ENCODE measurements at places on chromosomes 2 and 18.

- DNase-seq = no peak
Measured at GRCh38 chr2:196242131-196242620, 70.8 kb upstream of the STK17B start.

DNA sequence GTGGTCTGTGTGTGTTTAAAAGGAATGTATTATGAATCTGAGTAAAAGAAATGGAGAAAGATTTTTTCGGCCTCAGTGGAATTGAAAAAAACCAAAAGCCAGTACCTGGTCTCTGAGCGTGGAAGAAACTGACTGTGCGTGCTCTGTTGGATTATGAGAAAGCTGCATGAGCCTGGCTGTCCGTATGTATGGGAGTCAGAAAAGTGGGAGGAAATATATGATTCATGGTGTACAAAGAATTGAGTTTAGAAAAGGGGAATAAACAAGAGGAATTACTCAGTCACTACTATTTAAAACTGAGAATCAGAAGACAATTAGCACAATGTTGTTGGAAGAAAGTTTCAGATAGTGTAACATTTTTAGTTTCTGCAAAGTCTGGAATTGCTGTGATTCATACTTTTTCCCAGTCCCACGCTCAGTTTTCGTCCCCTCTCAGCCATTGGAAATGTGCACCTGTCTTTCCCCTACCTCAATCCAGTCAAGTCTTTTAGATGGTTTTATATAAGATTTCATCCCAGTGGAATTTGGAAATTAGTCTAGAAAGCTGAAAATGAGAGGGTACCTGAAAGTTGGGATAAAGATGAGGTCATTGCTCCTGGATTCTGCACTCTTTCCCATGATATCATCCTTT, 66.4 kb upstream of the CHMP1B start:
- DNase-seq = no peak

GRCh38 chr2:121237336-121237979, 47.5 kb downstream of the TFCP2L1 start:
- no peak for DNase-seq

- DNase-seq = no peak
Measured at GRCh38 chr2:10934979-10935350, 23.2 kb downstream of the KCNF1 start.

DNA sequence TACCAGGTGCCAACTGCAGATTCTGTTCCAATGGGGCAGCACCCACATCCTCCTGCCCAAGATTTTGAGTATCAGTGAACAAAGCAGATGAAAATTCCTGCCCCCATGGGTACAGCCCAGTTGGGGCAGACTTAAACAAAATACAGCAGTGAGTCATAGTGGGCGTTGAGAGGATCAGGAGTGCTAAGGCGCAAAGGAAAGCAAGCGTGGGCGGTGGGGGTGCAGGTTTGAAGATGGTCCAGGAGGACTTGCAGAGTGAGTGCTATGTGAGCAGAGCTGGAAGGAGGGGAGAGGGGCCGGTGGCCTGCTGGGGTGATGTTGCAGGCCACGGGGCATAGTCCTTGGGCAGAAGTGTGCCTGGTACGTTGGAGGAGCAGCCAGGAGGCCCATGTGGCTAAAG, 24.7 kb downstream of the STEAP3 start:
- no peak for DNase-seq

- no peak for DNase-seq
Measured at GRCh38 chr2:1910592-1911246, 166.4 kb upstream of the PXDN start.

DNA sequence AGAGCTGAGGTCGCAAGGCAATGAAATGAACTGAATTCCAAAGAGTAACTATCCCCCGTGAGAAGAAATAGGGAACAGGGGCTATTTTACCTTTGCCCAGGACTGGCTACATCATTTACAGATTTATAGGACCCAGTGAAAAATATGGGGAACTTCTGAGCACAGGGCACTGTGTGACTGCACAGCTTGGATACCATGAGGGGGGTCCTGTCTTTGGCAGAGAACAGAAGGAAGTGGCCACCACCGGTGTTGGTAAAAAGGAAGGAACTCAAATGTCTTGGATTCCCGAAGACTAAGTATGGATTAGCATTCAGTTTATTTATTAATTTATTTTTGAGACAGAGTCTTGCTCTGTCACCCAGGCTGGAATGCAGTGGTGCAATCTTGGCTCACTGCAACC, 119.6 kb downstream of the B3GNT2 start:
- DNase-seq = no peak

GRCh38 chr2:20483194-20483895, 36.5 kb downstream of the RHOB start:
- DNase-seq = no peak

DNA sequence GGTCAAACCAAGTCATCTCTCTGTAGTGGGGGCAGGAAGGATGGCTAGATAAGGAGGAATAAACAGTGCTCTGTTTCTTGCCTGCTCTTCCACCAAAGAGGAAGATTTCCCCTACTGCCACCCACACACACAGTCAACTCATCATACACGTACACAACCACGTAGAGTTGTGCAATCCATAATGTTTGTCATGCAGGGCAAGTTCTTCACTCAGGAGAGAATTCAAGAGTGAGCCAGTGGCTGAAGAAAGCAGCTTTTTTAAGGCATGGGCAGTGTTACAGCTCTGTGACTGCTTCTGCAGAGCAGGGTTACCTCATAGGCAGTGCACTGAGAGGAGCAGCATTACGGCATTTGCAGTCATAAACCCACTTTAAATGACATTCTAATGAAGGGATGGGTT, 283.0 kb downstream of the RND3 start:
- no peak for DNase-seq

GRCh38 chr18:11817229-11817628, 34.0 kb upstream of the CHMP1B start:
- DNase-seq = no peak

GRCh38 chr2:27832396-27832795, 57.8 kb downstream of the RBKS start:
- DNase-seq = no peak

DNA sequence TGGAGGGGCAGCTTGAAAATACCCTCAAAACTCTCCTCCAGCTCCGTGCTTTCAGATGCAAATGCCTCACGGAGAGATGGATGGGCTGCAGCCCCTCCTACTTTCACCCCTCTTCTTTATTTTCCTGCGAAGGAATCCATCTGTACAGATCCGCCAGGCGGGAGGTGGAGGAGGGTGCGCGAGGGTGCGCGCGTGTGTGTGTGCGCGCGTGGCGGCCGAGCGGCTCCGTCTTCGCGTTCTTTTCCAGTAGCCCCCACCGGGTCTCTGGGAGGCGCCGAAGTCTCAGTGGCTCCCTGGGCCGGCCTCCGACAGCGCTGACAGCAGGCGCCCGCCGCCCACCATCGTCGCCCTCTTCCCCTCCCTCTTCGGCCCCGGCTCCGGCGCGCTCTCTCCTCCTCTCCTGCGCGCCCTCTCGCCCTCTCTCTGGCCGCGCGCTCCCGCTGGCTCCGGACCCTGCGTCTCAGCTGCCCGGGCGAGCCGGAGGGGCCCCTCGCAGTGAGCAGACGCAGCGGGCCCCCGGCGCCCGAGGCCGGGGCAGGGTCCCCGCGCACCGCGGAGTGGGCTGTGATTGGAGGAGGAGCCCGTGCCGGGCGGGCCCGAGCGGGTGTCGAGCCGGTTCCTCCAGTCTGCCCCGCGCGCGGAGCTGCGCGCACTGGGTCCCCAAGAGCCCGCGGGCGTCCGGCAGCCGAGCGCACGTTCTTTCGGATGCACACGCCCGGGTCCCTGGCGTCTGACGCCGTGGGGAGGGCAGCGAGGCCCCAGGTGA, at the start of gene CDH7:
Gene CDH7 (plus strand): TSS at position 624 of the 766 bp plus-strand sequence. CDS start 11,831 bp downstream, outside the sequence.
- peak; percentile 45 for DNase-seq

- DNase-seq = no peak
Measured at GRCh38 chr2:231371430-231372054, 24.0 kb upstream of the B3GNT7 start.

DNA sequence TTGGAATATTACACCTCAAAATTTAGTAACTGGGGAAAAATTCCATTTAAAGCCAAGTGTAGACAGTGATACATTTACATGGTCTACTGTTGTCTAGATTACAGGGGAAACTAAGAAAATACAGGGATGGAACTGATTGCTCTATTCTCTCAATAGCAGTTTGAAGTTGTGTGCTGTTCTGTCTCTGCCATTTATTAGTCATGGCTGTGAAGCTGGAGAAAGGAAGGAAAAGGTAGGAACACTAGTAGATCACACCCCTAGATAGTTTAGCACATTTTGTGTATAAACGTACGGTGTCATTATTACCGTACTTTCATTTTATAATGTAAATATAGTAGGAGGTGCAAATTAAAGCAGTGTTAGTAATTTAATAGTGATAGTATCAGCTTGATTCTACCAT, 170.5 kb downstream of the PHLPP1 start:
- DNase-seq = no peak

DNA sequence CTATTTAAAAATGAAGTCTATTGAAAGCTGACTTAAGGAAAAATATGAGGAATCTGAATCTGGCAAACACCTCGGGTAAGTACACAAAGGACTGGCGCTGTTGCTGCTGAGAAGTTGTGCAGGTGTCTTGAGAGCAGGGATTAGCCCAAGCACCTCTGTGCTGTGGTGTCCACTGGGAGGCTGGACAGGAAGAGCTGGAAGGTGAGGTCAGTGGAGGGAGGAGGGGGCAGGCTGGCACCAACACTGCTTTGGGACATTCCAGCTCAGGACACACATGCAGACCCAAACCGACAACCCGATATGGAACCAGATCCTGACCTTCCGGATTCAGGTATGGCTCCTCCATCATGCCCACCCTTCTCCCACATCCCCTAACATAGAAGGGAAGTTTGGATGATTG, 20.6 kb downstream of the FER1L5 start:
- DNase-seq = no peak

DNA sequence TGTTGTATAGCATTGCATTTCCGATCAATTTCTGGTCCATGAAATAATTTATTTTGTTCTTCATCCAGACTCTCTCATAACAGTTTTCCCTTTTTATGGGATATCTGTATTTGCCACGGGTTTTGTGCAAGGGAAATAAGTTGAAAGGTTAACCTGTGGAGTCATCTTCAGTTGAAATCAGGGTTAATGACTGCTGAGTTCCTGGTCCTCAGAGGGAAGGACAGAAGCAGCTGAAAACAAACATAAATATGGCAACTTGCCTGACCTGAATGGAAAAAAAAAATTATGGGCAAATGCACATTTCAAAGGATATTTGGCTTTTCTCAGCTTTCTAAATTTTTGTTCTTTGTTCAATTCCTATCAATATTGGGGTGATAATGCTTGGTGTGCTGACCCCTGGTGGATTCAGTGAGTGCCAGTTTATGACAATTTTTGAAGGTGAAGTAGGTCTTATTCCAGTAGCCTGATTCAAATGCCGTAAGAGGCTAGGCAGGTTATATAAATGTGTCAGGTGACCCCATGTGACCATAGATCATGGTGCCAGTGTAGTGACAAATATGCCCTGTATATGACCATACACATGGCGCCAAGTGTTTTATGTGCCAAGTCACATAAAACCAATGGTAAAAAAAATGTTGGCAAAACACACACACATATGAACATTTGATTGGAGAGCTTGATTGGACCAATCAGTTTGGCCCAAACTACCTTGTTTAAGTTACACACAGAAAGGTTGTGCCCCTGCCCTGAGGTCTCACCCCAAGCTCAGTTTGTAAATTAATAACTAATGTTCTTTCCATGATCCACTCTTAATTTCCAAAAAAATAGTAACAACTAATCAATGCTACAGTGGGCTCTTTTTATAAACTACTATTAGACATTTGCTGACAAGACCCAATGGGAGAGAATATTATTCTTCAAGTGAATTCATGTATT, 47.6 kb upstream of the FAM124B start:
- no peak for DNase-seq

GRCh38 chr2:62461707-62462106, 44.3 kb downstream of the TMEM17 start:
- no peak for DNase-seq

DNA sequence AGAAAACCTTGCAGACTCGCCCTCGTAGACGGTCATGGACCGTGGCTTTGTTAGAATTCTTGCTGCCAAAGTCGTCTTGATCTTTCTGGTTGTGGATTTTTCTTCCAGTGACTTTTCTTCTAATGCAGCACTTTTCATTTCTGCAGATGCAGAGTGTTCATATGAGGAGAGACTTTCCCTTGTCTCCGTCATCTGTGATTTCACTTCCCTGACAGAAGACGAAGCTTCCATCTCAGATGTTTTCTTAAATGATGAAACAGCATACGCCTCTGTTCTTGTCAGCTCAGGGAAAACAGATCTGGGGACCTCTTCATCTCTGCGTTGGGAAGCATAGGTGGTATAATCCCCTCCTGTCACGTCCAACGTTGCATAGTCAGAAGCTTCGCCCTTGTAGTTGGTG, 50.9 kb downstream of the PLEKHA3 start:
- no peak for DNase-seq

Measured in BE2C (cell line).